Occipital lobe (tissue), 3 donors: ENCODE measurements at places on chromosomes 2 and 18.
A peak's percentile ranks its signal among the peaks of the same experiment; 100 is the strongest.

GRCh38 chr2:155815851-155816250, 516.7 kb downstream of the NR4A2 start:
- DNase-seq = no peak

DNA sequence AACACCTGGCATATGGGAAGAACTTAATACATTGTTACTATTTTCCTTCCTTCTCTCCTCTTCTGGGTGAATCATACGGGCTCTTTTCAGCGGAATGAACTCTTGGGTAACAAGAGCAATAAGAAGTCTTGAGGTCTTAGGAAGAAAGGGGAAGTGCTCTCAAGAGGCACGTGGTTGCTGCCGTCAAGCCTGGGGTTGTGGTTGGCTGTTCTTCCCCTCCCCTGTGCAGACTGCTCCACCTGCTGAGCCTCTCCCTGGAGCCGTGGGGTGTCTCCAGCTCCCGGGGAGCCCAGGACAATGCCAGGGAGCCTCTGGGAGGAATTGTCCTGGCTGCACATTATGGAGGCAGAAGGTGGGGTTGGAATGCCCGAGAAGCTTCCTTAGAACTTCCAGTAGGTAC, 19.4 kb downstream of the TOGARAM2 start:
- DNase-seq = no peak

DNA sequence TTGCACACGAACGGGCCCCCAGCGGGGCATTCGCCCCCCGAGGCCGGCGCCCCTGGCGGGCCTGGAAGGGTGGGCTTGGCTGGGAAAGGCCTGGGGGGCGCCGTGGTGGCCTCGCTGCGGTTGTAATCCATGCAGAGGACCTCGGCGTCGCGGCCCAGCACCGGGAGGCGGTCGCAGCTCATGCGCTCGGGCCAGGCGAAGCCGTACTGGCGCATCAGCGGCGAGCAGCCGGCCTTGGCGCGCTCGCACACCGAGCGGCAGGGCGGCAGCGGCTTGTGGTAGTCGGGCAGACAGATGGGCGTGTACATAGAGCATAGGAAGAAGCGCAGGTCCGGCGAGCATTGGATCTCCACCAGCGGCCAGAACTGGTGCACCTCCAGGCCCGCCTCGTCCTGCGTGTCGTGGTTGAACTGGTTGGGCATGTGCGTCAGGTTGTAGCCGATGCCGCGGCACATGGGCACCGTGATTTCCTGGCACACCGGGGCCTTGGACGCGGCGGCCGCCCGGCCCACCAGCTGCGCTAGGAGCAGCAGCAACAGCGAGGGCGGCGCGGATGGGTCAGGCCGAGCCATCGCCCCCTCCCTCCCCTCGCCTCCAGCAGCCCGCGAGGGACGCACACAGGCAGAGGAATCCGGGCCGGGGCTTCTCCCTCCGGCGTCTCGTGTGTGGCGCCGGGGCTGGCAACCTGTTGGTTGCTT, 1.4 kb downstream of the FZD5 start:
- no peak for DNase-seq

- no peak for DNase-seq
Measured at GRCh38 chr2:54611830-54612545, 111.5 kb upstream of the EML6 start.

GRCh38 chr18:21741562-21742314, 1.1 kb downstream of the MIB1 start:
- no peak for DNase-seq

DNA sequence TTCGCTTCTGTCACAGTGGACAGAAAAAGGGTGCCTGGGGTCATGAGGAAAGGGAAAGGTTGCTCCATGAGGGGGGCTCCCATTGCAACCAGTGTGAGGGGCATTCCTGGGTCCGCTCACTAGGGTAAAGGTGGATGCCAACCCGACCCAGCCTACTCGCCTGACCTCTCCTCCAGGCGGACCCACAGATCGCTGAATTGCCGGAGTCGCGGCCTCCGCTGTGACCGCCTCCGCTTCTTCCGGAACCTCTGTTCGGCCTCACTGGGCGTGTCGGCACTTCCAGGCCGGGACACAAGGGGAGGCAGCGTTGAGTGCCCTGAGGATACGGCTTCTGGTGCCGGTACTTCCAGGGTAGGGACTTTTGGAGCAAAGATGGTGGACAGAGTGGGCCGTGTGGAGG, 57.1 kb downstream of the TRABD2A start:
- DNase-seq = no peak

GRCh38 chr2:100629309-100629708, 66.5 kb downstream of the PDCL3 start:
- DNase-seq = no peak

- DNase-seq = no peak
Measured at GRCh38 chr18:36328916-36329315, 31.4 kb downstream of the FHOD3 start.

DNA sequence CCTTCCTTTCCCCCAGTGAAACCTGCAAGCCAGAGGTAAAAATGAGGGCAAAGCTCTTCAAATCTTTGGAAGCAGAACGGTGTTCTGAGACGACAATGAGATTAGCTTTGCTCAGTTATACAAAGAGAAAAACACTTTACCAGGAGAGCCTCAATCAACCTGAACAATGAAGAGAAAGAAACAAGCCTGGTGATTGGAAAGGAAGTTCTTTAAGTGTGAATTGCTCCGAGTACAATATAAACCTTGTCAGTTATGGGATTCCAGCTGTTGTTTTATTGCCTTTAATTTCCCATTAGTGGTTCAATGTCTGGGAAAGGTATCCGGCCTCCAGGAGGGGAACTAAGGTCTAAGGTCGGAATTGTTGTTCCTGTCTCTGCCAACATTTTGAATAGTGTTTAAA, 901.6 kb downstream of the EPHA4 start:
- no peak for DNase-seq

GRCh38 chr18:42675810-42676209, 439.7 kb downstream of the RIT2 start:
- no peak for DNase-seq

DNA sequence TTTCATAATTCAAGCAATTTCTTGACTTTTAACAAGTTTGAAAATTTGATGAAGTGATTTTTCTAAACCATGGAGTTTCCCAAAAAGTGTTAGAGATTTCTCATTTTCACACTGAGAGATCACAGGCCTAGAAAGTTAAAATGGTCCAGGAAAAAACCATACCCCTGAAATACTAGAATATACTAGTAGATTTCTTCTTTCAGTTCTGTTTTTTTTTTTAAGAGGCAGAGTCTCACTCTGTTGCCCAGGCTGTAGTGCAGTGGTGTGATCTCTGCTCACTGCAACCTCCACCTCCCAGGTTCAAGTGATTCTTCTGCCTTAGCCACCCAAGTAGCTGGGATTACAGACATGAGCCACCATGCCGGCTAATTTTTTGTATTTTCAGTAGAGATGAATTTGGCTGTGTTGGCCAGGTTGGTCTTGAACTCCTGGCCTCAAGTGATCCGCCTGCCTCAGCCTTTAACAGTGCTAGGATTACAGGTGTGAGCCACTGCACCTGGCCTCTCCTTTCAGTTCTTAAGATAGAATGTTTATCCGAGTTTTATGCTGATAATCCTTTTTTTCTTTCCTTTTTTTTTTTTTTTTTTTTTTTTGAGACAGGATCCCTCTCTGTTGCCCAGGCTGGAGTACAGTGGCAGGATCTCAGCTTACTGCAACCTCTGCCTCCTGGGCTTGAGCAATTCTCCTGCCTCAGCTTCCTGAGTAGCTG, 14.4 kb downstream of the MTHFD2 start:
- DNase-seq = no peak

DNA sequence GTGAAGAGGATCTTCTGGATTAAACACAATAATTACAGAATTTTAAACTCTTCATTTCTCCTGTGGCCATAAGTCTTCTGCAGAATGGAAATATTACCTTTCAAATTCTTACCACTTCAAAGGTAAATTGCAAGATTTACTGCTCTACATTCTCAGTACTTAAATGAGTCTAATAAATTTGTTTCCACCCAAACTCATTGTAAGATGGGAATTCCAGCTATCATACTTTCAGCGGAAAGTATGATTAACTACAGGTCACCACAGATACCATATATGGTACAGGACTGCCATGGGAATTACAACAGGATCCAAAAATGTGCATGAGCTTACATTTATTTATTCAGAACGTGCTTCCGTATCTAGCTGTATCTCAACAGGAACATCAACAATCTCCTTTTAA, 3.1 kb downstream of the DSC3 start:
- no peak for DNase-seq

- DNase-seq = no peak
Measured at GRCh38 chr18:41532344-41533086, 422.5 kb upstream of the PIK3C3 start.

- DNase-seq = no peak
Measured at GRCh38 chr2:133760376-133760775, 192.1 kb upstream of the NCKAP5 start.

DNA sequence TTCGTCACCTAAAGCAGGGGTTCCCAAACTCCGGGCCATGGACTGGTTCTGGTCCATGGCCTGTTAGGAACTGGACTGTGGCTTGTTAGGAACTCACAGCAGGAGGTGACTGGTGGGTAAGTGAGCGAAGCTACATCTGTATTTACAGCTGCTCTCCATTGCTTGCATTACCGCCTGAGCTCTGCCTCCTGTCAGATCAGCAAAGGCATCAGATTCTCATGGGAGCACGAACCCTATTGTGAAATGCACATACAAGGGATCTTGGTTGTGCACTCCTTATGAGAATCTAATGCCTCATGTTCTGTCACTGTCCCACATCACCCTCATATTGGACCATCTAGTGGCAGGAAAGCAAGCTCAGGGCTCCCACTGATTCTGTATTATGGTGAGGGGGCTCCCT, 217.0 kb downstream of the ZFP36L2 start:
- no peak for DNase-seq

DNA sequence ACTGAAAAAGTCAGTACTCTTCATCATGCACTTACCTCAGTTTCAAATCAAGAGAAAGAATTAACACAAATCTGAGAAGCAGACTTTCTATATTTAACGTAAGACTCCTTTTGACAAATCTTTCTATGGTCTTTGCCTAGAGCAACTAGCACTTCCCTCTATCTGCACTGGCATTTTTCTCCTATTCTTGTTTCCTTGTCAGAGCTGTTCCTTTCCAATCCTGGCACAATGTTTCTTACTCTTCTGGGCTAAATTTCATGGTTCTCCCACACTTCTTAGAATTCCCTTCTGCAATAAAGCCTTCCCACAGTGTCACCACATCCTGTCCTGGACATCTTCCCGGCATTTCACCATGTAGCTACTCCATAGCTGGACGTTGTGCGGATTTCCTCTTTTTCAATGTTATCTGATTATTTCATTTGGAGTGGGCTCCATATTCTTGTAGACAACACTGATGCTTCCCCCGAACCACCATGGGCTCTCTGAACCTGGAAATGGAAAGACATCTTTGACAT, 144.7 kb upstream of the CTNNA2 start:
- peak; percentile 29 for DNase-seq

DNA sequence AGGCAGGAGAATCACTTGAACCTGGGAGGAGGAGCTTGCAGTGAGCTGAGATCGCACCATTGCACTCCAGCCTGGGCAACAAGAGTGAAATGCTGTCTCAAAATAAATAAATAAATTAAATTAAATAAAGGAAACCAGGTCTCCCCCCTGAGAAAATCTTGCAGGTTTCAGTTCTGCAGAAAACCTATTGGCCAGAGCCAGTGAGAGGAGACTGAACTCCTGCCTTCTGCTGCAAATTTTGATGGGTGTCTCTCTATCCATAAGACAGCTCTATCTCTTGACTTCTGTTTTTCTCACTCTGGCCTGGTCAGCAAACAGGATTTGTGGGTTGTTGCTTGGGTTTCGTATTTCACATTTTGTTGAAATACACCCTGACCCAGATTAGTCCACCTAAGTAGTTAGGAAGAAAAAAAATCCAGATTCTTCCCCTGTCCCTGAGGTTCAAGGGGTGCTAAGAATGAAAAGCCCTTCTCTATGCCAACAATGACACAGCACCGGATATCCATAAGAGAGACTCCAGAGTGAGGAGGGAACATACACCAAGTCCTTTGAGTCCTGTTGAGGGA, 86.7 kb upstream of the MAP4K4 start:
- DNase-seq = no peak

DNA sequence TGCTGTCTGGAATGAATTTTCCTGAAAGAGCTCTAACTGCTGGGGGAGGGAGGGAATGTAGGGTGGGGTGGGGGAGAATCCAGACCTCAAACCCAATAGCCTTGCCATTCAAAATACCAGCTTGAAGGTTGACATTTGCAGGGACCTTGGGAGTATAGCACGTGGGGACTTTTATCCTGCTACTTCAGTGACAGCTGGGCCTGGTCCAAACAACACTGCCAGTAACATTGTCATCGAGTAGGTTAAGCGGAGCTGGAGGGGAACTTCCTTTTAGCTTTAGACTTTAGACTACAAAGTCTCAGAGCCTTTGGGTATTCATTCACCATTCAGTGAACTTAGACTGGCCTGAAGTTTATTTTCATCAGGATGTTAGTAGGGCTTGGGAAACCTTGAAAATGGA, 248.7 kb downstream of the MEIS1 start:
- DNase-seq = no peak

DNA sequence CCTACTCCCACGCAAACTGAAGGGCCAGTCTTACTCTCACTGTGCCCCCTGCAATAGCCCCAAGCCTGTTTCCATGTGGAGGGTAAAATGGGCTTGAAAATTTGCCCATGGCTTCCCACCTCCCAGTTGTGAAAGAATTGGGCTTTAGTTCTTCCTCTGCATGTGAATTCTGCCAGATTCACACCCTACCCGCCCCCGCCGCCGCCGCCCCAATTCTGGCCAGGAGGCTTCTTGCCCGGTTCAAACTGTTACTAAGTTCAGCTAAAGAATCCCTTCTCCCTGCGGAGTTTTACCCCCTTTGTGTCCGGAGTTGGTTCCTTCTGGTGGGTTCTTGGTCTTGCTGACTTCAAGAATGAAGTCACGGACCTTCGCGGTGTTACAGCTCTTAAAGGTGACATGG, 25.5 kb upstream of the SAP130 start:
- DNase-seq = no peak

GRCh38 chr18:8063733-8064132, 496.6 kb downstream of the PTPRM start:
- no peak for DNase-seq

- no peak for DNase-seq
Measured at GRCh38 chr2:238040918-238041317, 19.9 kb upstream of the SCLY start.

- DNase-seq = no peak
Measured at GRCh38 chr2:157443795-157444640, at the start of gene CYTIP. Gene CYTIP (minus strand): TSS chr2:157444089. CDS start chr2:157444020, 69 bp downstream.

GRCh38 chr18:44750774-44751173, 70.1 kb downstream of the SETBP1 start:
- no peak for DNase-seq

GRCh38 chr2:34738691-34739090, 1139.6 kb upstream of the FAM98A start:
- no peak for DNase-seq

DNA sequence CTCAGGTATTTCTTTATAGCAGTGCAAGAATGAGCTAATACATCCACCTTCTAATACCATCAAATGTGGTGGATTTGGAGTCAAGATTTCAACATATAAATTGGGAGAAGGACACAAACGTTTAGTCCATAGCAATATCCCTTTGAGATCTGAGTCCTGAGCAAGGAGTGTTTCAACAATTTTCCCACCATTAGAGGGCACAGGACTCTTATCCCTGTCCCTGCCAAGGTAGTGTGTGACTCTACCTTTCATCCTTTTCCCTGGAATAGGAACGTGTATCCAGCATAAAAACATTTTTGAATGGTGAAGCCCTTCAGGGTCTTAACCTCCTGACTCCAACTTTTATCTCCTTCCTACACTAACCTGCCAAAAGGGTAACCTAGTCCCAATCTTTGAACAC, 181.3 kb upstream of the SRD5A2 start:
- DNase-seq = no peak

GRCh38 chr2:221943076-221943810, 355.6 kb downstream of the PAX3 start:
- DNase-seq = no peak

GRCh38 chr2:38030635-38031355, 45.2 kb downstream of the CYP1B1 start:
- DNase-seq = no peak
